Pancreas (tissue), 10 donors: ENCODE measurements at places on chromosomes 16 and 17.

GRCh38 chr16:57539072-57539796 lies 2.9 kb upstream of the CCDC102A start:
- DNase-seq: no peak

DNA sequence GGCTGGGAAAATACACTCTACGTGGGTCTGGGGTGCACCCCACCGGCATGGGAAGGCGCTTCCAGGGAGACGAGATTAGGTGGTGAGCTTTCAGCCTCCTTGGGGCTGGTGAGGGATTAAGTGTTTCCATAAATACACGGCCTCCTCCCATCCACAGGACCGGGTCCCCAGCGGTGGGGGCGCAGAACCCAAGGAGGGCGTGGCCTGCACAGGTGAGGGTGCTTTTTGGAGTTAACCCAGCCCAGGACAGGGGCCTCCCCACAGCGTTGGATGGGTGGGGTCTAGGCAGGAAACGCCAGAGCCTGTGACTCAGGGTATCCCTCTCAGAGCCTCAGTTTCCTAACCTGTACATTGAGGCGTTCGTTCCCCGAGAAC lies 1.1 kb downstream of the C16orf74 start:
- DNase-seq: no peak

- no peak for DNase-seq
These were observed 58.5 kb downstream of the IQCK start for GRCh38 chr16:19776565-19776964.

DNA sequence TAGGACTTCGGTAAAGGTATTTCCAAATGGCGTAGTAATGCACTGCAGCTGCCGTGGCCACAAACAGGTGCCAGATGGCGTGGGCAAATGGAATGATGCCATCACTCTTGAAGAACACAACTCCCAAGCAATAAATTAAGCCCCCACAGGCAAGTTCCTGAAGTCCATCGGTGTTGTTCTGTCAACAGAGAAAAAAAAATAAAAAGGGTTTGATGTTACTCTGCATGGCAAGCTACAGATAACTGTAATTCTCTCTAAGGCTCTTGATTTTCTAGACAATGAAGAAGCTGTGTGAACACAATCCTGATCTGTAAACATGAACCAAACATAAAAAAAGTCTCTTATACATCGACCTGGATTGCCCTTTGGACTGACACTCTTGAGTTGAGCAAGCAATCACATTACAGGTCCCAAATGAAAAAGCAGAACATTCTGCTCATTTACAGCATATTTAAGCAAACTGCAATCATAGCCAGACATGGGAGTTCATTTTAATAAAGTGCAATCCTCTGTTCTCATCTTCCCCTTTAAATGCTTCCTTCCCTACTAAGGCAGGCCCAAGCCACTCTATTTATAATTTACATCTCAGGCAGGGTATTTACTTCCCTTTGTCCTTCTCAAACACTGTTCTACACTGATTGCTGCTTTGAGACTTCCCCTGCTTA lies 27.1 kb downstream of the MMD start:
- DNase-seq: no peak

DNA sequence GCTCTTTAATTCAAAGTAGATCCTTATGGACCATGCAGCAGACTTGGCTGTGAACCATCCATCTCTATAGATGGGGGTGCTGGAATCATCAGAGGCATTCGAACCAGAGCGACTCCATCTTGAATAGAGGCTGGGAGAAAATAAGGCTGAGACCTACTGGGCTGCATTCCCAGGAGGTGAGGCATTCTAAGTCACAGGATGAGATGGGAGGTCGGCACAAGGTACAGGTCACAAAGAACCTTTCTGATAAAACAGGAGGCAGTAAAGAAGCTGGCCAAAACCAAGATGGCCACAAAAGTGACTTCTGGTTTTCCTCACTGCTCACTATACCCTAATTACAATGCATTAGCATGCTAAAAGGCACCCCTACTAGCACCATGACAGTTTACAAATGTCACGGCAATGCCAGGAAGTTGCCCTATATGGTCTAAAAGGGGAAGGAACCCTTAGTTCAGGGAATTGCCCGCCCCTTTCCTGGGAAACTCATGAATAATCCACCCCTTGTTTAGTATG lies 89.2 kb upstream of the BRD7 start:
- DNase-seq: no peak

DNA sequence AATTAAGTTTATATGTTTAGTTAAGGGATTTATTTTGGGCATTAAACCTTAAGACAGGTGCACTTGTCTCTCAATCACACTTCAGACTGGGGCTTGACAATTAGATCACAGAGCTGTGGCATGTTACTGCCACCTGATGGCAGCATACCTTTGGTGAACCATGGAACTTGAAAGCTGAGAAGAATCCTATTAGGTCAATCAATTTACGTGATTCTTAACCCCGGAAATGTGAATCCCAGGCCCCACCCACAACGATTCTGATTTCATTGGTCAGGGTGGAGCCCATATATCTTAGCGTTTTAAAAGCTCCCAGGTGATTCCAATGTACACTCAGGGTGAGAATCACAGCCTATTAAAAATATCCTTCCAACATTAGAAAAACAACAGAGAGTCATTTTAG lies 91.0 kb downstream of the GSG1L start:
- no peak for DNase-seq

GRCh38 chr16:51024703-51025102 lies 126.4 kb downstream of the SALL1 start:
- no peak for DNase-seq

DNA sequence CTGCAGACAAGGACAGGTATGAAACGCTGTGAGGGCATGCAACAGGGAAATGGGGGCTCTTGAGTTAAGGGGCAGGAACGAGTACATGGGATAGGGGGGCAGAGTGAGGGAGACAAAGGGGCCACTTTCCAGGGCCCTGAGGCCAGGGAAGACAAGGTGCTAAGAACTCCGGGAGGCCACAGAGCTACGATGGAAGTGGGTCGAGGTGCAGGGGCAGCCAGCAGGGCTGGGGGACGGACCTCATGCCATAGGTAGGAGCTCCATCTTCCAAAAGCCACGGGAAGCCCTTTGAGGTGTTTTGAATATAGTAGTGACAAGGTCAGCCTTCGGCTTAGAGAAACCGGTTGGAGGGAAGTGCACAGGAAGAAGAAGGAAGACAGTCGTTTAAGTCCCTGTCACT lies 35.6 kb downstream of the RBFOX3 start:
- no peak for DNase-seq

- DNase-seq: peak; percentile 86
These were observed 19.0 kb downstream of the SLC7A5 start for GRCh38 chr16:87850009-87851006.

DNA sequence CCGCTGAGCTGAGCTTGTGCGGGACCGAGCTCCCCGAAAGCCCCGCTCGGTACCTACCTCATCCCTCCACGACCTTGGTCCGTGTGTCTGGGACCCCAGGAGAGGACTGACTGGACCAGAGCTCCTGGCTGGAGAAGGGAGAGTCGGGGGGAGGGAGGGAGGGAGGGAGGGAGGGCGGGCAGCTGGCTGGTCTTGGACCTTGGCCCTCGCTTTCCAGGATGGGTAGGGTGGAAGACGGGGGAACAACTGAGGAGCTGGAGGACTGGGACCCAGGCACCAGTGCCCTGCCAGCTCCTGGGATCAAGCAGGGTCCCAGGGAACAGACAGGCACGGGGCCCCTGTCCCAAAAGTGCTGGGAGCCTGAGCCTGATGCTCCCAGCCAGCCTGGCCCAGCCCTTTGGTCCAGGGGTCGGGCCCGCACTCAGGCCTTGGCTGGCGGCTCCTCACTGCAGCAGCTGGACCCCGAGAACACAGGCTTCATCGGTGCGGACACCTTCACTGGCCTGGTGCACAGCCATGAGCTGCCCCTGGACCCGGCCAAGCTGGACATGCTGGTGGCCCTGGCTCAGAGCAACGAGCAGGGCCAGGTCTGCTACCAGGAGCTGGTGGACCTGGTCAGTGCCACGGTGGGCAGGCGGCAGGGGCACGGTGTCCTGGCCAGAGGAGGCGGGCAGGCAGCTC lies 553 bp downstream of the RHBDL1 start:
- DNase-seq: no peak

DNA sequence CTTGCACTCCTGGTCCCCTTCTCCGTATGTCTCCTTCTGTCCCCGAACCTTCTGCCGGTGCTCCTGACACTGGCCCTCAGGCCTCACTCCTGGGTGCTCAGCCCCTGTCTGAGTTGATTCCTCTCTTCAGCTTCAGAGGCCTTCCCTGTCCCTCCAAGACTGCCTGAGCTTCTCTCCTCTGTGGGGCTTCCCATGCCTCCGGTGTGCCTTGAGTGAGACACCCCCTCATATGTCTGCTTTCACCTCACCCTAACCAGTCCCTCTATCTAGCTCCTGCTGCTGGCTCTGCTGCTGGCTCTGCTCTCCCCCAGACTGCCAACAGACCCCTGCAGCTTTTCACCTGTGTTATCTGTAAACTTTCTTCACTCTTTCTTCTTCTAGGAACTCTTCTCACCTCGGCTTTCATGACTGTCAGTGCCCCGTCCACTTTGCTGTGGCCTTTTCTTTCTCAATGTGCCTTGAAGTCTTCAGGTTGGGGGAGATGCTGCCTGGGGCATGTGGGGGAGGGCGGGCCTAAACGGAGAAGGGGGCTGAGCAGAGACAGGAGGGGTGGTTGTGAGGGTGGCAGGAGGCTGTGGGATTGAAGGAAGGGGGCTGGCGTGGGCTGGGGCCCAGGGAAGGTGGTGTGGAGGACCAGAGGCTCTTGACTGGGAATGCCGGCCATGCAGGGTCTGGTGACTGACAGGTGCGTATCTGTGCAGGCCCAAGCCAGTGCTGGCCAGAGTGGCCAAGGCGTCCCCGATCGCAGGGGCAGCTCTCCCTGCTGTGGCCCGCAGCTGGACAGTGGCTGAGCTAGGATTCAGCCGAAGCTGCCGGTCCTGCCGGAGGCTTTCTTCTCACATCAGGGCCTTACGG lies 81.3 kb downstream of the METRNL start:
- no peak for DNase-seq

DNA sequence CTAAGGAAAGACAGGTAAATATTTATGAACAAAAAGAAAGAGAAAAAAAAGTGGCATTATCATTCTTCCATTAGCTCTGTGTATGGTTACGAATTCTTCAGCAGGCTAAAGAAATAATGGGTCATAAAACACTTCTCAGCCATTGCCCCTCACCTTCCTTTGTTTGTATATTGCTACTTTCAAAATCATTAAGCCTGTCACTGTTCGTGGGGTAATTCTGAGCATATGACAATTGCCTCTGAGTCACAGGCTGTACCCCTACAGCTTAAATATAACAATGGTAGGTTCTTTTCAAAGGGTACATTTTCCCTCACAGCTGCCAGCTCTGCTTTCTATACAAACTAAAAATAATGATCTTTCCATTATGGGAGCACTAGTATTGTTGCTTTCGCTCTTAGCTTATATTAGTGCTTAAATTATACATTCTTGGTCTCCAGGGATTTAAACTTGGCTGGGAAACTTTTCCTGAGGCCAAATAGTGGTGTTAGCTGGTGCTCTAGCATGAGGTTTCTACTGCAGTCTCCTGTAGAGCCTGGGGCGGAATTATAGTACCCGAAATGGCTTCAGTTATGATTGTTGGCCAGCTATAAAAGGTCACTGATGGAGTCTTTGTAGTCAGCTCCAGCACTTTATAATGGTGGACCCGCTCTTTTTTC lies 74.7 kb upstream of the CDH11 start:
- DNase-seq: no peak

GRCh38 chr16:5059386-5060072 lies 6.2 kb downstream of the C16orf89 start:
- no peak for DNase-seq

DNA sequence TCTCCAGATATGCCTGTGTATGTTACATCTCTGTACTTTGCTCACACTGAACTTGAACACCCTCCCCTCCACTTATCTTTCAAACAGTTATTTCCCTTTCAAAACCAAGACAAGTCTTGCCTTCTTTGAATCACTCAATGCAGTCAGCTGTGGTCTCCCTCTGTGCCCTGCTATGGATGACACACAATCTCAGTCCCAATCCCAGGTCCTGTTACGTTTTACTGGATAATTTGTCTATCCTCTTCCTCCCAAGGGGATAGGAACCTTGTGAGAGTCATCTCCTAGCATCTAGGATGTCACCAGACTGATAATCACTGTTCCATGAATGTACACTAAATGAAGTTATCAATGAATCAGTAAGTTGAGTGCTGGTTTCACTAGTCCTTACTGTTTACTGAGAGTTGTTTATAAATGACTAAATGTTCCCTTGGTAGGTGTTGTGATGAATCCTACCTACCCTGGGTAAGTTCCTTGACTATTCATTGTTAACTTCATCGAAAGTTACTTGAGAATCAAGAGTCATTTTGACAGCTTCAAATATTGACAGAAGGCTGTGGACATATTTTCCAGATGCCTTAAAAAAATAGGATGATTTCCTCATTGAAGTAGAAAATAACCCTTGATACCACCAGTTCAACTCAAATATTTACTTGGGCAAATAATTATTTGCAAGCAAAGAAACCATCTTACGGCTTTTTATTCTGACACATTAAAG lies 244.9 kb downstream of the PRKCA start:
- no peak for DNase-seq

GRCh38 chr17:33052856-33053255 lies 61.2 kb downstream of the SPACA3 start:
- no peak for DNase-seq

- no peak for DNase-seq
These were observed 229.0 kb upstream of the NLRP1 start for GRCh38 chr17:5813357-5813756.

DNA sequence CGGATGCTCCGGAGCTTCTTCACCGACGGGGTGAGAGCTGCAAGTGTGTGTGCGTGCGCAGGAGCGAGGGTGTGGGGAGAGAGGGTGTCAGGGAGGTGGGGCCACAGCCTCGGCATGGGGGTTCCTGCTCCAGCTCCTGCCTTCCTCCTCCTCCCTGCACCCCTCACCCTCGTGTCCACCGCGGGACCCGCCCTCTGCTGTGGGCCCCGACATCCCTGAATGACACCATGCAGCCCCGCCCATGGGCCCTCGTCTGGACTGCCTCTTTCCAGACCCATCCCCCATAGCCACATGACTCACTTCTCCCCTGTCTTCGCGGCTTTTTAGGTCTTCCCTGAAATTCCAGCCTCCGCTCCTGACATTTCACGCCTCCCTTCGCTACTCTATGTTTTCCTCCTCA lies 41.6 kb downstream of the ARHGAP23 start:
- DNase-seq: no peak

DNA sequence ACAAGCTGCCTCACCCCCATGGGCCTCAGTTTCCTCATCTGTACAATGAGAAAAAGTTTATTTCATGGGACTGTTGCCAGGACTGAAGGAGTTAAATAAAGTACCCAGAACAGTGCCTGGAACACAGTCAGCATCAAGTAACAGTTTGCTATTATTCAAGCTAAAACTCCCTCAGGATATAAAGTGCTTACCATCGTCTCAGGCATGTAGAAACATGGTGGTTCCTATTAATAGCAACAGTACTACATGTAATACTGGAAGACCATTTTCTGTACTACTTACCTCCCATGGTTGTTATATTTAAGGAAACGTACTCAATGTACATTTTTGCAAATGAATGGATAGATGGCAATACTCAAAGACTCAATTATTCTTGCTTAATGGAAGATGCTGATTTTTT lies 93.4 kb downstream of the NCOR1 start:
- no peak for DNase-seq

- DNase-seq: no peak
These were observed 42.6 kb upstream of the CLEC18B start for GRCh38 chr16:74463888-74464287.

GRCh38 chr16:53775821-53776431 lies 72.0 kb downstream of the FTO start:
- DNase-seq: no peak

GRCh38 chr16:1548727-1549126 lies 15.3 kb downstream of the TMEM204 start:
- no peak for DNase-seq
